Activated CD4-positive, CD25-positive, alpha-beta regulatory T cell (primary cell): ENCODE measurements at places on chromosomes 16 and 17.

- DNase-seq = no peak
These were observed 1.3 kb downstream of the TUBB3 start for GRCh38 chr16:89924297-89924924.

DNA sequence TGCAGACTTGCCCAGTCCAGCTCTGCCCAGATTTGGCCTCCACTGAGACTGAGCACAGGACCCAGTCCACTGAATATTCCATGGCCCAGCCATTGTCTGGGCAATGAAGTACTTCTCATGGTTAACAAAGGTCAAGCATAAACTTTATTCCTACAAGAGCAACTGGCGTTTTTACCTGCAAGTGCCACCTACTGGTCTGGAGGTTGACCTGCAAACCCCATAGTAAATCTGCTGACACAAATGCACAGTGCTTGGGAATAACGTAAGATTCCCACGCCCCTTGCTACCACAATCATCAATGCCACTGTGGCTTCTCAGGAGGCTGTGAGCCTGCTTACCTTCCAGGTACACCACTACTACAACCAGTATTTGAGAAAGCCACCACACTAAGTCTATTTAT lies 170.2 kb downstream of the CEP112 start:
- DNase-seq = no peak

DNA sequence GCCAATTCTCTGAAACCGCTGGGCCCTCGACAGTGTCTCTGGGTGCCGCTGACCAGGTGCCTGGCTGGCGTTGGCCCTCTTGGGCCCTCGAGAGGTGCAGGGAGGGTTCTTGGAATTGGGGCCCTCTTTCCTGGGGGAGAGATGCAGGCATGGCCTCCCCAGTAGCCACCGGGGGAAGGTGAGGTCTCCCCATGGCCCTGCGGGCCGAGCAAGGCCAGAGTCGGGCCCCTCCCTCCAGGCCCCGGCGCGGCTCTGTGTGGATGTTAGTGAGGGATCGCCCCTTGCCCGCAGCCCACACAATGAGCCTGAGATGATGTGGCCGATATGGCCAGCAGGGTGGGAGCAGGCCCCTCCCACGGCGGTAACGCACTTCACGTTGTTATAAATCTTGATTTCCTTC lies 23.1 kb upstream of the C1QTNF8 start:
- no peak for DNase-seq

DNA sequence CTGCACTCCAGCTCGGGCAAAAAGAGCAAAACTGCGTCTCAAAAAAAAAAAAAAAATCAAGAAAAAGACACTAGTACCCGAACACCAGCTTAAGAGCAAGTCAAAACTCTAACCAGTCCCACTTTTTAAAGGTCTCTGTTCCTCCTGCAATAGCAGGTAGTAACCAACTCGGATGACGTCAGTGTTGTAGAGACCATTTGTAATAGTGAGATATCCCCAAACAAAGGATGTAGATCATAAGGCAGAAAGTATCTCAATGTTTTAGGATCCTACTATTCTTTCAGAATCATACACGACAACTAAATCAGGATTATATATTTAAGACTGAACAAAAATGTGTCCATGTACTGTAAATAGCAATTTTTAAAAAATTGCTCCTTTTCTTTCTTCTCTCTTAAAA lies 2.4 kb downstream of the JPT1 start:
- no peak for DNase-seq

GRCh38 chr16:19843371-19843770 lies 41.3 kb downstream of the GPRC5B start:
- DNase-seq = no peak

DNA sequence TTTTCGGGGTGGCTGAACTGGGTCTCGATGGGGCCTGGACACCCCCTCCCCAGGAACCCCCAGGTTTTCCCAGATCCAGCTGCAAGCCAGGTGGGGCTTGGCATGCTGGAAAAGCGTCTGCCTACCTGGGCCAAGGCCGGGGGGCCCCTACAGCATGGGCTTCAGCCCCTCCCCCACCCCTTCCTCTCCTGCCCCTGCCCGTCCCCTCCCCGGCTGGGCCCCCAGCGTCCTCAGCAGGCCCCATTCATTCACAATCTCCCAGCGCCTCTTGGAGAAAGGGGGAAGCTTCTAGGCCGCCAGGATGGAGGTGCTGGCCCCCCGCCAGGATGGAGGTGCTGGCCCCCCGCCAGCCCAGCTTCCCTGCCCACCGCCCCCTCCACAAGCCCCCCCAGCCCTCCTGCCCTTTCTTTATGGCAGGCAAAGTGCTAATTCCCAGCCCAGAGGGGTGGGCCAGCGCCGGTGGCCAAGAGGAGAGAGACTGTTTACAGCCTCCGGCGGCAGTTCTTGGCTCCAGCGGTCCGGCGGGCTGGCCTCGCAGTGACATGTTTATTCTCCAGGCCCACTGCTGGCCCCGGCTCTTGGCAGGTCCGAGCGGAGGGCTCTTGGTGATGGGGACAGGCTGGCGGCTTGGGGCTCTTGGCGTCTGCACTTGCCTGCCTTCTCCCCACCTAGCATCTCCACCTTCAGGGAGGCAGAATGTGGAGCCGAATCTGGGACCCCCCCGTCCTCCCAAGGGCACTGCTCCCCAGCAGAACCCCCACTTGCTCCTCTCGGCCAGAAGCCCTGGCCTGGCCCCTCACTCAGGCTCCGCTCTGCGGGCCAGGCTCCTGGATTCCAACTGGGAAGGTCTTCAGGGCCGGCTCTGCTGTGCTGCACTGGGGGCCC lies 94.4 kb upstream of the CIBAR2 start:
- DNase-seq = no peak

GRCh38 chr17:57284984-57285646 lies 28.8 kb downstream of the MSI2 start:
- DNase-seq = no peak

DNA sequence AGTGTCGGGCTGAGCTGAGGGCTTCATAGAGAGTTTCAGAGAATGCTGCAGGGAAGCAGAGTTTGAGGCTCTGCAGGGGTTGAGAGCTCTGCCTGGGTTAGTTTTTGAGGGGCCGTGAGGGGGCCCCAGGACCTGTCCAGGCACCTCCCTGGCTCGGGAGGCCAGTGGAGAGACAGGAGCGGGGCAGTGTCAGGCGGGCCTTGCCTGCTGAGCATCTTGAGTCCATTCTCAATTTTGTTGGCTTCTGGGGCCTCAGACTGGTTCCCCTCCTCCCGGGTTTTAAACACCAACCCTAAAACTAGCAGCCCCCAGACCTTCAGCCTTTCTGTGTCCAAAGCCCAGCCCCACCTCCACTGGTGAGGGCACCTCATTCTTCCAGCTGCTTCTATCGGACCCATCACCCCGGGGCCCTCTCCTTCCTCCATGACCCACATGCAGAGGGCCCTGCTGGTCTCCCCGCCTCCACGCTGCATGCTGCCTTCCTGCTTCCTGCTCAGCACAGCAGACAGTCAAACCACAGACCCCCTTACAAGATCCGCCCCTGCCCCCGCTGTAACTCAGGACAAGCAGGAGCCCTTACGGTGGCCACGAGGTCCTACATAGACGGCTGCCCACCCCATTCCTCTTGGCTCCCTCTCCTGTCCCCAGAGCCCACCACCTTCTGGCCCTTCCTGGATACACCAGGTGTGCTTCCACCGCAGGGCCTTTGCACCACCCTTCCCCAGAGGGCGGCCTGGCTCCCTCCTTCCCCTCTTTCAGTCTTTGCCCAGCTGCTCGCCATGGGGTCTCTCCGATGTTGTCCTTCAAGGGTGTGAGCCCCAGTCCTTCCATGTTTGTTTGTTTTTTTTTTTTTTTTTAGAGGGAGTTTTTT lies 3.8 kb downstream of the RNF213 start:
- DNase-seq = peak; percentile 27

DNA sequence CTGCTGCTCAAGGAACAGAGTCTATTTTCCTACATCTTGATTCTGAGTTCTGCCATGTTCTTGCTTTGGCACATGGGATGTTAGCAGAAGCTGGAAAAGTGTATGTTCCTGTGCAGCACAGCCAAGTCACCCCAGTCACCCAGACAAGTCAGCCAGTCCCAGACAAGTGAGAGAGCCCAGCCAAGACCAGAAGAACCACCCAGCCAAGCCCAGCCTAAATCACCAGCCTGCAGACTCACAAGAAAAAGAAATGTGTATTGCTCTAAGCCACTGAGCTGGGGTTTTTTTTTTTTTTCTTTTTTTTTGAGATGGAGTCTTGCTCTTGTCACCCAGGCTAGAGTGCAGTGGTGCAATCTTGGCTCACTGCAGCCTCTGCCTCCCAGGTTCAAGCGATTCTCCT lies 141.3 kb upstream of the CDC42EP4 start:
- DNase-seq = no peak

DNA sequence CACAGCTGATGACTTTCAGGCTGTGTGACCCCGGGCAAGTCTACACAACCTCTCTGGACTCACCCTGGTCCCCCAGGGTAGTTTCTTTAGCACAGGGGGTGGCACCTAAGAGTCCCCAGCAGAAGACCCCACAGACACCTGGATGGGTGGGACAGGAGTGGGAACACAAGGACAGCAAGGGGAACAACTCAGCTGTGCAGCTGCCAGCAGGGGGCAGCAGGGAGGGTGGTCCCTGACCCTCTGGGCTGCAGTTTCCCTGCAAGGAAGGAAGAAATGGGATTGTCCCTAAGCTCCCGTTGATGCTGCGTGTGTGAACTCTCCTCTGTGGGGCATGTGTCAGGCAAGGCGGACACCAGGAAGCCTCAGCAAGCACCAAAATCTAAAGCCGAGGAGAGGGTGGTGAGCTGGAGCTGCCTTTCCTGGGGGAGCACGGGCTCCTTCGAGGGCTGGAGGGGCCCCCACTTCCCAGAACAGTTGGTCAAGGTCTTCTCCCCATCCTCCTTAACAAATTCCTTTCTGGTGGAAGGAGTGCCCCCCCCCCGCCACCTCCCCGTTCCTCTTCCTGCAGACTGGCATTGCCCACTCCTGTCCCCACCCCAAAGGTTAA lies 24.1 kb upstream of the CDH5 start:
- DNase-seq = no peak

GRCh38 chr17:77893144-77894044 lies 65.1 kb upstream of the TNRC6C start:
- DNase-seq = no peak

DNA sequence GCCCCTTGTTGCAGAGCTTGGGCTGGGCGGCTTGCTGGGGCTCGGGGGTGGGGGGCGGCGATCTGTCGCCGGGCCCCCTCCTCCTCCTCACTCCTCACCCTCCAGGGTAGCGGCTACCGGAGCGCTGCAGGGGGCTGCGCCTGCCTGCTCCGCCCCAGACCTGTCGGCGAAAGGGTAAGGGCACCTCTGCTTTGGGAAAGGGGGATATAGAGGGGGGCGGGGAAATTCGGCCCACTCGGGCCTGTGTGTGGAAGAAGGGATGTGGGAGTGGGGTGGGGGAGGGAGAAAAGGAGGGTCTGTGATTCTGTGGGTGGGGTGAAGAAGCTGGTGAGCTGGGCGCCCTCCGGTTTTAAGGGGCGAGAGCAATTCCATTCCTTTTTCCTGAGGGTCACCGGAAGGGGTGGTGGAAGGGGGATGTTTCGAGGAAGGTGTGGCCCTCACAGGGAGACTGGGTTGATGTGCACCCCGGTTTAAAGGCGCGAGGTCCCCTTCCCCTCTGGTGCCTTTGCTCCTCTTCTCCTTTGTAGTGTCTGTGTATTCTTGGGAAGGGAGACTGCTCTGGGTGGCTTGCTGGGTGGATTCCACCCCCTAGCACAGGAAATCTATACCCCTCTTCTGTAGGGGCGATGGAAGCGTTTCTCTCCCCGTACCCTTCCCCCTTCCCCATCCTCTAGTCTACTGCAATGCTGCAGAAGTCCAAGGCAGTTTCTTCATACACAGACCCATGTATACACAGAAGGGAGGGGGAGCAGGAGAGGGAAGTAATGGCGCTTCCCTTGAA lies 878 bp downstream of the TAOK1 start:
- no peak for DNase-seq

DNA sequence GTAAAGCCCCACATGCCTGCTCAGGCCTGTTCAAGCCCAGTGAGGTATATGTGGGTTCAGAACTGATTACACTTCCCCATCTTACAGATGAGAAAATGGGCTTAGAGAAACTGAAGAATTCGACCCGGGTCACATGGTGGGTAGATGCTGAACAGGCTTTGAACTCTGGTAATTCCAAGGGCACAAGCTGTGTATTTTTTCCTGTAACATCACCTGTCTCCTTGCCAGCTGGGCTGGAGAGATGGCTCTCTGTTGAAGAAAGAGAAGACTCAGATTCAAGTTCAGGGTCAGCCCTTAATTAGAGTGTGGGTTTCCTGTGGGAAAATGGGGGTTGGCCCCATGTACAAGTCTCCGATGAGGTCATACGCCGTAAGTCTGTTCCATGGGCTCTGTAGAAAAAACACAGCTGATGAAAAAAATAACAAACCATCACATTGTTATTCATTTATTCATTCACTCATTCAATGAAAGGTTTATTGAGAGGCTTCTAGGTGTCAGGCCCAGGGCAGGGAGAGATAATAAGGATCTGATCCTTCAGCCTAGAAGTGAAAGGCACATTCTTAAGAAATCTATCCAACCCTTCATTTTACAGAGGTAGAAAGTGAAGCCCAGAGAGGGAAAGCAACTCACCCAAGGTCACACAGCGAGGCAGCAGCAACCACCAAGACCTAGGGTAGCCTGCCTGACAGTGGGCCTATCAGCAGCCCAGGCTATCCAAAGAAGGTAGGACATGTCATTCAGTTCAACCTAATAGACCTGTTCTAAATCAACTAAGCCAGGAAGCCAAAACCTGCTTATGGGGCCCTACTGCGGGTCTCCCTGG lies 482.8 kb downstream of the SOX9 start:
- DNase-seq = no peak

GRCh38 chr16:79042886-79043285 lies 557.7 kb downstream of the MAF start:
- no peak for DNase-seq

- DNase-seq = no peak
These were observed 15.7 kb downstream of the RBL2 start for GRCh38 chr16:53449816-53450517.

GRCh38 chr17:7854078-7854777 lies 638 bp upstream of the TMEM88 start:
- no peak for DNase-seq

GRCh38 chr16:1871974-1872635 lies at the start of gene MEIOB:
TSS of gene MEIOB (minus strand) at chr16:1872164. CDS start at chr16:1868175, 3,989 bp downstream.
- no peak for DNase-seq

- no peak for DNase-seq
These were observed 108.3 kb upstream of the GPR139 start for GRCh38 chr16:20181949-20182348.

- no peak for DNase-seq
These were observed 99.2 kb downstream of the SMG6 start for GRCh38 chr17:2204393-2204792.

- DNase-seq = no peak
These were observed 28.1 kb downstream of the VWA3A start for GRCh38 chr16:22120440-22120839.
